Substantia nigra (tissue), 51 donors: ENCODE measurements at places on chromosomes 16 and 17.

- no peak for DNase-seq
Observed at GRCh38 chr16:25566183-25566582, 125.6 kb upstream of the HS3ST4 start.

DNA sequence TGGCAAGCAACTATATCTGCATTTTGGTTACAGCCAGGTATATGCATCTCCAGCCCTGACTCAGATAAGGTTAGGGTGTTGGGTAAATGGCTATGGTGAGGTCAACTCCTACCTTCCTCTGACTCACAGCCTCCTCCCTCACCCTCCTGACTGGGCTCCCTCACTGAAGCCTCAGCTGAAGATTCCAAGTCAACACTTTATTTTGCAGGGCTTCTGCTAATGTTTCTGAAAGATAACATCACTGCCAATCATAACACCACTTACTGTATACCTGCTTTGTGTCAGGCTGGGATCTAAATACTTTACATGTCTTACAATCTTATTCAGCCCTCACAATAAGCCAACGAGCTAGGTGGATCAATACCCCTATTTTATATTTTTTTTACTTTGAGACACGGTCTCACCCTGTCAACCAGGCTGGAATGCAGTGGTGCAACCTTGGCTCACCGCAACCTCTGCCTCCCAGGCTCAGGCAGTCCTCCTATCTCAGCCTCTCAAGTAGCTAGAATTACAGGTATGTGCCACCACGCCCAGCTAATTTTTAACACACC is 47.8 kb upstream of the GCSH start:
- no peak for DNase-seq

- DNase-seq, result no peak
Observed at GRCh38 chr17:58818654-58819053, 63.0 kb downstream of the PPM1E start.

- no peak for DNase-seq
Observed at GRCh38 chr16:2082171-2082982, 34.6 kb downstream of the TSC2 start.

DNA sequence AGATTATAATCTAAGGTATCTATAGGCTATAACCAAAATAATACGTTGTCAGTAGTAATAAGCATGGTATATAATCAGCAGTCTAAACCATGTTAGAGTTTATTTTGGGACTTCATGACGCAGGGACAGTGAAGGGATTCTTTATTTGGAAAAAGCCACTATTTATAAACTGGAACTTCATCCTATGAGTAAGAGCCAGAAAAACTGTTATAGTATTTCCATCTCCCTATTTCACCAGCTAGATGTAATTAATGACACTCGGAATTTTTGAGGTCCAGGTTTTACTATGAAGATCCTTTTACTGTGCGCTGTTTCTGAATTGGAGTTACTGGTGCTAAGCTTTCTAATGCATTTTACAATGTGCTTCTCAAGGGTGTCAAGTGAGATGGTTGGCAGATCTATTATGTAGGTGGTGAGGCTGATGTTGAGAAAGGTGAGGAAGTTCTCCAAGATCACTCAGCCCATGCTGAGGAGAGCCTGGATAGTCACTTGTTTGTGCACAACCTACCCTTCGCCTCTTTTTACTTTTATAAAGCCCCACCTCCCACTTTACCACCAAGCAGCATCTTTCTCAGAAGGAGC is 149.3 kb downstream of the MSI2 start:
- DNase-seq, result no peak

DNA sequence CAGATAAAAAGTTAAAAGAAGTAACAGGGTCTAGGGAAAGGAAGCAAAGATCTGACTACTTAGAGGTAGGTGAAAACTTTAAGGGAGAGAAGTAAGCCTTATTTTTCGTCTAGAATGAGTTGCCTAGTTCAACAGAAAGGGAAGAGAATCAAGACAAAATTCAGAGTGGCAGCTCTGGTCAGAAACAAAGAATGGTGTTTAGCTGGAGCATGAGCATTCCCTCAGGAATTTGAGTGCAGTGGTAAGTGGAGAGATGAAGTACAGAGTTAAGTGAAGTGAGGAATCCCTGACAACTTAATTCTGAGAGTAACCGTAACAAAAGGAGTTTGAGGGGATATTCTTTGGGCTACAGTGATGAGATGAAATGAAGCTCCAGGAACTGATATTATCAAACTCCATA is 11.5 kb downstream of the SMG6 start:
- DNase-seq, result no peak
